ENCODE measurements at places on chromosomes 4 and X. TPM values are rescaled to one million over a fixed set of nuclear protein-coding genes. Genes with fewer than 3 reads are reported as not detected.

Gene SNCA
- total RNA-seq = 27.3 TPM

Gene AREG
- 16.9 TPM for total RNA-seq

Gene WDR13
- total RNA-seq = 111 TPM

Gene DCAF12L2
- not detected for total RNA-seq

Gene CXCL11
- total RNA-seq = not detected

Gene PJA1
- 13.0 TPM for total RNA-seq

- no peaks in the 10 kb centered on the region for H3K27me3 ChIP-seq
- no peak for DNase-seq
- no peak overlapping the region for H3K4me3 ChIP-seq
- no peaks in the 10 kb centered on the region for H3K36me3 ChIP-seq
These were observed 301.1 kb downstream of the ANK2 start for GRCh38 chr4:113350576-113350975.

- DNase-seq = no peak
These were observed 61.5 kb downstream of the CCNI start for GRCh38 chr4:77014256-77014655.

DNA sequence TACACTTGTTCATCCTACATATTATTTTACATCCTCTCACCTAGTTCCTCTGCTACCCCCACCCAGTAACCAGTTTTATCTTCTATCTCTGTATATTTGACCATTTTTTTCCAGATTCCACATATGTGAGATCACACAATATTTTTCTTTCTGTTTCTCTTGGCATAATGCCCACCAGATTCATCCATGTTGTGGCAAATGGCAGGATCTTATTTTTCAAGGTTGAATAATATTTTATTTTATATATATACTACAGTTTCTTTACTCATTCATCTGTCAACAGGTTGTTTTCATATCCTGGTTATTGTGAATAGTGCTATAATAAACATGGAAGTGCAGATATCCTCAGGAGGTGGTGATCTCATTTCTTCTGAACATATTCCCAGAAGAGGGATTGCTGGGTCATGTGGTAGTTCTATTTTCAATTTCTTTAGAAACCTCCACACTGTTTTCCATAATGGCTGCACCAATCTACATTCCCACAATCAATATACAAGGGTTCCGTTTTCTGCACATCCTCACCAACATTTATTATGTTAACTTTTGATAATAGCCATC is 48.2 kb downstream of the THAP9 start:
- H3K27ac ChIP-seq = no peak overlapping the region
- no peaks in the 10 kb centered on the region for H3K27me3 ChIP-seq
- no peaks in the 10 kb centered on the region for H3K4me1 ChIP-seq

DNA sequence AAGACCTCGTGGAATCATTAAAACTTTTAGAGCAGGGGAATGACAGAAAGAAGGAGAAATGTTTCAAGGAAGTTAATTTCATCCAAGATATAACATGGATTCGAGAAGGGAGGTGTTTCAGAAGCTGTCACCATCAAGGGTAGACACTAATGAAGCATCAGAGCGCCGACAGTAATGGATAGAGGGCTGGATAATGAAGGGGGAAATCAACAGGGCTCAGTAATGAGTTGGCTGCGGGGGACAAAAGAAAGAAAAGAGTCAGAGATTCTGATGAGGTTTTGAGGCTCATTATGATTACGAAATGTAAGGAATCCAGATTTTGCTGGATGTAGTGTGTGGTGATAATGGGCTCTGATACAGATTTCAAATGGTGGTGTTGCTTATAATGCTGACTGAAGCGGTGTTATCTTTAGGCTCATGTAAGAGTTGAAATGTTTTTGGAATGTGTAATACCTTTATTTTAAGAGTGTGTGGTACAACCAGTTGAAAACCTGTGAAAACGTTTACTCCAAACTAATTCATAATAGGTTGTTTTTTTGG is 39.3 kb upstream of the TENM3 start:
- no peak for DNase-seq
- H3K4me1 ChIP-seq = peaks cover 10% of the 10 kb centered on the region
- H3K27ac ChIP-seq = no peak overlapping the region
- H3K36me3 ChIP-seq = no peaks in the 10 kb centered on the region
- H3K4me3 ChIP-seq = no peak overlapping the region

DNA sequence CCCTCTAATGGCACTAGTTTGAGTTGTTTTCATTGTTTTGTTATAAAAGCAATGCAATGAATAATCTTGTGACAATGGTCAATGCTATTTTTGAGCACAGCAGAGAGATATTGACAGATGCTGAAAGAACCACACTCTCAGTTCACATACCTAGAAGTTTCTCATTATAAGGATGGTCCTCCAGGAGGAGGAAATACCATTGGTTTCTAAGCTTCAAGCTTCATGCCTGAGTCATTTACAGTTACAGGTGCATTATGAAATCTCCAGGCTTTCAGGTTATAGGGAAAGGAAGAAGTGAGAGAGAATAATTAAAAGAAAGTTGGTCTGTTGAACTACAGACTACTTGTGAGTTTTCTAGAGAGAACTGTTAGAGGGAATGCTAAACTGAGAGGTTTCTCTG is 75.3 kb downstream of the PWWP3B start:
- no peaks in the 10 kb centered on the region for H3K4me1 ChIP-seq
- DNase-seq = no peak
- H3K4me3 ChIP-seq = no peak overlapping the region

- no peaks in the 10 kb centered on the region for H3K27me3 ChIP-seq
- no peaks in the 10 kb centered on the region for H3K36me3 ChIP-seq
- no peaks in the 10 kb centered on the region for H3K4me1 ChIP-seq
- H3K27ac ChIP-seq = no peak overlapping the region
- no peak overlapping the region for H3K4me3 ChIP-seq
- no peak for DNase-seq
These were observed 19.1 kb upstream of the TEX13B start for GRCh38 chrX:108001218-108001814.

DNA sequence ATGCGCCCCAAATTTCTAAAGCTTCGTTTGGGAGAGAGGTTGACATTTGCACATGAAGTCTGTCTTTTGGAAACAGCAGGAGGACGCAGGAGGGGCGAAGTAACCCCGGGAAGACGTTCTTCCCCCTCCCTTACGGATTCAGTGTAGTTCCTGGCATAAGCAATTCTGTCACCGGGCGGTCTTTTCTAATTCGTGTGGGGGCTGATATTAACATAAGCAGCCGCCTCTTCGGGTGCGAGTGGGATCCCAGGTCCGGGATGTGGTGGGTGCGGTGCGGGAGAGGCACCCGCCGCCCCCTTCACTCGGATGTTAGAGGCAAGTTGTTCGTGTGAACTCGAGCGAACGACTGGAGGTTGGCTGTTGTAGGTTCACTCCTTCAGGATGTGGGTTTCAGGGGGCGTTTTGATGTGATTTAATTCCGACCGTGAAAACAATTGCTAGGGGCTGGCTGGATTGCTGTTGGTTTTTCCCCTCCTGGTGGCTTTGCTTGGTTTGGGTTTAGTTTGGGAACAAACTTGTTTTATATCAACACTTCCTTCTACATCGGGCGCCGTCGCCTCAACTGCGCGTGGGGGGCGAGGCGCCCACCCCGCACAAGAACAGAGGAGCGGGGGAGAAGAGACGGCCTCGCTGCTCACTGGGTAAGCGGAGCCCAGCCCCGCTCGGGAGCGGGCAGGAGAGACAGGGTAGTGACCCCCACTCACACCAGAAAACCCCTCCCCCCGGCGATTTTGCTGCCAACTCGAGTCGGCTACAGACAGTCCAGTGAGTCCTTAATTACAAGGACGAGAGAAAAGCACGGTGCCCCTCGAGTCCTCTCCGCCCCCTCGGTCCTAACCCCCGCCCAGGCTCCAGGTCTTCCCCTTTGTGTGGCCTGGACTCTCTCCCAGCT is 2.9 kb upstream of the LEF1 start:
- no peaks in the 10 kb centered on the region for H3K36me3 ChIP-seq
- no peak for DNase-seq
- peaks cover 6% of the 10 kb centered on the region for H3K27me3 ChIP-seq
- H3K27ac ChIP-seq = peak overlapping the region; percentile 75

- H3K27me3 ChIP-seq = no peaks in the 10 kb centered on the region
- no peak overlapping the region for H3K27ac ChIP-seq
- no peak for DNase-seq
- H3K4me1 ChIP-seq = no peaks in the 10 kb centered on the region
- H3K36me3 ChIP-seq = no peaks in the 10 kb centered on the region
These were observed 76.5 kb upstream of the PLAC8 start for GRCh38 chr4:83191026-83191425.

DNA sequence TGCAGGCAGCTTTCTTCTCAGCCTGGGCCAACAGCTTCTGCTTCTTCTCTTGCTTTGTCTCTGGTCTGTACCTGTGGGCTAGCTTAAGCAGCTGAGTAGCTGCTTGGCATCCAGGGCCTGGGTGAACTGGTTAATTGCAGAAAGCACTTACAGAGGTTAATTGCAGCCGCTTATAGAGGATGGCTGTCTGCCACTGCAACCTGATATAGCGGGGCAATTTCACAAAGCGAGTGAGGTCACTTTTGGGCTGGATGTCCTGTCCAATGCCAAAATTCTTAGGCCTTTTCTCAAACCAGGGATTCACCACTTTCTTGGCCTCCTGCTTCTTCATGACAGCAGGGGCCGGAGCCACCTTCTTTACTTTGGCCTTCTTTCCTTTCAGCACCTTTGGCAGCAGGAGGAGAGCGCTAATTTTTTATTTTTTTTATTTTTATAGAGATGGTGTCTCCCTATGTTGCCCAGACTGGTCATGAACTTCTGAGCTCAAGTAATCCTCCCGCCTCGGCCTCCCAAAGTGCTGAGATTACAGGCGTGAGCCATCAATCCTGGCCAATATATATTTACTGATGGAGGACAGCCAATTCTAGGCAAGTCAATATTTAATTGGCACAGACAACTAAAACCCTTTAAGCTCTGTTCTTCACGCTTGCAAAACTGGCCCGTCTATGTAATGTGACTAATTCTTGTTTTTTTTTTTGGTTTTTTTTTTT is 61.0 kb downstream of the ENOPH1 start:
- H3K4me1 ChIP-seq = no peaks in the 10 kb centered on the region
- H3K27ac ChIP-seq = no peak overlapping the region
- no peak overlapping the region for H3K4me3 ChIP-seq

GRCh38 chr4:85823295-85823694 is 348.3 kb downstream of the ARHGAP24 start:
- no peak overlapping the region for H3K4me3 ChIP-seq
- no peak overlapping the region for H3K27ac ChIP-seq
- no peaks in the 10 kb centered on the region for H3K27me3 ChIP-seq
- no peaks in the 10 kb centered on the region for H3K36me3 ChIP-seq

- H3K4me3 ChIP-seq = no peak overlapping the region
- H3K27me3 ChIP-seq = no peaks in the 10 kb centered on the region
These were observed 3.7 kb downstream of the HHIP start for GRCh38 chr4:144649646-144650045.

DNA sequence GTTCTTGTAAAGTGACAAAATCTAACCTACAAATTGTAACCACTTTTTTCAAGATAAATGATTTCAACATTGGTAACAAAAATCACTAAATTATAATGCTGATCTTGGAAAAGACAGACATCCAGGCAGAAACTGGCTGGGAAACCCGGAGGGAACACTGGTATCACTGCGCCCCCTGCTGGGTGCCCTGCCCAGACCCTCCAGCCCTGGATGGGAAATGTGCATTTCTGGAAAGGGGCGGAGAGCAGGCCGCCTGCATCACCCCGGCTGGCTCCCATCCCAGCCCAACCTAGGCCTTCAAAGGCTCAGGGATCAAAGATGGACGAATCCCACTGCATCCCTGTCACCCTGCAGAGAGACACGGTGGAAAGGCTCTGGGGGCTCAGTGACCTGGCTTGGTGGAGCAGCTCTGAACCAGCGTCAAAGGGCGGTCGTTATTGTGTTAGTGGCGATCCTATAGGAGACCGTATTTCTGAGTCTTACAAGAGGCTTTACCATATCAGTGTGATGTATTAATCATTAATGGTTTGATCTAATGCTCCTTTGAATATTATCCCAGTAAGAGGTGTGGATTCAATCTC is 37.3 kb downstream of the ACOX3 start:
- no peak overlapping the region for H3K4me3 ChIP-seq
- no peak for DNase-seq
- H3K27me3 ChIP-seq = no peaks in the 10 kb centered on the region
- peaks cover 41% of the 10 kb centered on the region for H3K36me3 ChIP-seq

- no peak overlapping the region for H3K4me3 ChIP-seq
- H3K4me1 ChIP-seq = no peaks in the 10 kb centered on the region
- no peak overlapping the region for H3K27ac ChIP-seq
- no peak for DNase-seq
These were observed 128.1 kb downstream of the SORBS2 start for GRCh38 chr4:185683896-185684295.

- no peak overlapping the region for H3K27ac ChIP-seq
- H3K4me1 ChIP-seq = no peaks in the 10 kb centered on the region
- no peaks in the 10 kb centered on the region for H3K27me3 ChIP-seq
- no peak overlapping the region for H3K4me3 ChIP-seq
- H3K36me3 ChIP-seq = no peaks in the 10 kb centered on the region
These were observed 19.4 kb upstream of the AGA start for GRCh38 chr4:177461606-177462005.

GRCh38 chr4:52551487-52551886 is 107.6 kb downstream of the USP46 start:
- H3K36me3 ChIP-seq = no peaks in the 10 kb centered on the region
- peaks cover 6% of the 10 kb centered on the region for H3K4me1 ChIP-seq
- no peaks in the 10 kb centered on the region for H3K27me3 ChIP-seq
- no peak for DNase-seq
- no peak overlapping the region for H3K27ac ChIP-seq

- H3K27ac ChIP-seq = no peak overlapping the region
- no peaks in the 10 kb centered on the region for H3K27me3 ChIP-seq
- no peak overlapping the region for H3K4me3 ChIP-seq
- H3K36me3 ChIP-seq = no peaks in the 10 kb centered on the region
- no peaks in the 10 kb centered on the region for H3K4me1 ChIP-seq
- no peak for DNase-seq
These were observed 122.9 kb downstream of the RS1 start for GRCh38 chrX:18548996-18549395.

DNA sequence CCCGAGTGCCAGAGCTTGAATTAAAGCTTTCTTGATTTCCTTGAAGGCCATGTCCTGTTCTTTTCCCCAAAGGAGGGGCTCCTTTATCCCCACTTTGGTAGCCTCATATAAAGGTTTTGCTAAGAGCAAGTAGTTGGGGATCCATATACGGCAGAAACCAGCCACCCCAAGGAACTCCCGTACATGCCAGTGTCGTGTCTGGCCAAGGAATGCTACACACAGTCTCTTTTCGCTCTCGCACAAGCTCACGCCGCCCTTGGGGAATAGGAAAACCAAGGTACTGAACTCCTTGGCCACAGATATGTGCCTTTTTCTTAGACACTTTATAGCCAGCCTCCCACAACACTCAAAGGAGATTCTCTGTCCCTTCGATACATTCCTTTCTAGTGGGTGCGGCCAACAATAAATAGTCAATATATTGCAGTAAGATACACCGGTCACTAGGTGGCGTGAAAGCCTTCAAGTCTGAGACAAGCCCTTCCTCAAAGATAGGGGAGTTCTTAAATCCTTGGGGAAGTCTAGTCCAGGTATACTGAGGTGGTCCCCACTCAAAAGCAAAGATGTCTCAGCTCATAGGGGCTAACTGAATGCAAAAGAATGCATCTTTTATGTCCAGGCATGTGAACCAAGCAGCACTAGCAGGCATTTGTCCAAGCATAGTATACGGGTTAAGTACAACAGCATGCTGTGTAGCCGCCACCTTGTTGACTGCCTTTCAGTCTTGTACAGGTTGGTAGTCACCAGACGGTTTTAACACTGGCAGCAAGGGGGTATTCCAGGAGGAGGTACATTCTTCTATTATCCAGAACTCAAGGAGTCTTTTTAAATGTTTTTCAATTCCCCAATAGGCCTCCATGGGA is 57.8 kb upstream of the XAGE1B start:
- H3K27ac ChIP-seq = no peak overlapping the region
- no peak overlapping the region for H3K4me3 ChIP-seq
- no peak for DNase-seq
- no peaks in the 10 kb centered on the region for H3K27me3 ChIP-seq
- H3K36me3 ChIP-seq = no peaks in the 10 kb centered on the region
